ENCODE measurements at places on chromosomes 16 and 17.
A peak's percentile ranks its signal among the peaks of the same experiment; 100 is the strongest.

DNA sequence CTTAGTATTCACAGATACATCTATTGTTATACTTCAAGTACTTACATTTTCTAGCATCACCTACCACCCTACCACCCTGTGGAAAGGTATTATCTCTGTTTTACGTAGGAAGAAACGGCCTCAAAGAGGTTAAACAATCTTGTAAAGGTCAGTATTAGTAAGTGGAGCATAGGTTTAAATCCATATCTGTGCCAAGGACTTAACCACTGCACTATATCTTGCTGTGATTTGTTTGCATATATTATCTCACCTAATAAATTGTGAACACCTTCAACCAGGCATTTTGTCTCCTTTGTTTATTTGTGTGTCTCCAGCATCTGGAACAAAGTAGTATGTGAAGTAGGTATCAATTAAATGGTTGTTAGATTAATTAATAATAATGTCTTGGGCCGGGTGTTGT is 27.3 kb downstream of the IGF2BP1 start:
- no peak for DNase-seq

GRCh38 chr16:3509470-3509928 is 8.7 kb downstream of the CLUAP1 start:
- DNase-seq: peak; percentile 42

DNA sequence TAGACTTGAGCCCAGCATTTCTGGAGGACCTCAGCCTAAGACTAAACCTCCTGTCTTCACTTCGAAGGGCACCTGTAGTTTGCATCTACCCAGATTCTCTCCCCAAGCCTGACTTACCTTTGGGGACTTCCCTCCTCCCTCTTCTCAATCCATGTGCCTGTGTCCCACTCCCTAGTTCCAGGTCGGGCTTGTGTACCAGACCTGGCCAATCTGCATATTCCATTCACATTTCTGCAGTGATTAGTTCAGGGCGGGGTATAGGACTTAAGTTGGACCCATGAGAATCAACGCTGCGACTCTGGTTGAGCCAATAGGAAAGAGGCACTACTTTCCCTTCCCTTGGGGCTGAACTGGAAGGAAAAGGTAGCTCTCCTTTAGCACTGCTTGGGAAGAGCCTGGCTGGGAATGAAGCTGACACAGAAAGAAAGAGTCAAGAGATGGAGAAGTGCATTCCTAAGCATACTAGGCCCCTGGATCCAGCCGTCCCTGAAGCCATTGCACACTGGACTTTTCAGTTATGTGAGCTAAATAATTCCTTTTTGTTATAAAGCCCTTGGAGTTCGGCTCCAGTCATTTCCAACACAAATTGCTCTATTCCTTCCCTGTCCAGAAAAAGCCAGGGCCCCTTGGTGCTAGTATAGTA is 2.5 kb downstream of the TRADD start:
- no peak for DNase-seq

DNA sequence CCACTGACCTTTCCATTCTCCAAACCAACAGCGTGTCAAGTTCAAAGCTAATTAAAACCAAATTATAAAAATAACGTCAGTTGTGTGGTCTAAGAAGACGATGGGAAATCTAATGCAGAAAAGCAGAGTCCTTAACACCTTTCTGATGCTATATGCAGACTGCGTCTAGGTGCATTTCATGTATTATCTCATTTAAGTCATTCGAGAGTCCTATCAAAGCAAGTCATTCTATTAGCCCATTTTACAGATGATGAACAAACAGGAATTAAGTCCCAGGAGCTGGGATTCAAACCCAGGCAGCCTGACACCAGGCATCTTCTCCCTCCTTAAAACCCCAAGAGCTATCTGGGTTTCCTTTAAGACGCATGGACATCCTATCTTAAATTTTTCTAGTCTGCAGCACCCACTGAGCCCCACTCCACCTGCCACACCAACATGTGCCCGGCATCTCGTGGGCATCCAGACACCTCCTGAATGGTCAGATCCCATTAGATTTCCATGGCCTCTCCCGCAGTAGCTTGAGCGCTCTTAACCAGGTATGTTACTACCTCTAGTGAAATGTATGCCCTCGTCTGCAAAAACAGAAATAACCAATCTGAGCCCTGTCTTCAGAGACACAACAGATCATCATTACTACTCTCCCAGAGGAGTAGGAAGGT is 115.1 kb downstream of the ZFHX3 start:
- DNase-seq: no peak

DNA sequence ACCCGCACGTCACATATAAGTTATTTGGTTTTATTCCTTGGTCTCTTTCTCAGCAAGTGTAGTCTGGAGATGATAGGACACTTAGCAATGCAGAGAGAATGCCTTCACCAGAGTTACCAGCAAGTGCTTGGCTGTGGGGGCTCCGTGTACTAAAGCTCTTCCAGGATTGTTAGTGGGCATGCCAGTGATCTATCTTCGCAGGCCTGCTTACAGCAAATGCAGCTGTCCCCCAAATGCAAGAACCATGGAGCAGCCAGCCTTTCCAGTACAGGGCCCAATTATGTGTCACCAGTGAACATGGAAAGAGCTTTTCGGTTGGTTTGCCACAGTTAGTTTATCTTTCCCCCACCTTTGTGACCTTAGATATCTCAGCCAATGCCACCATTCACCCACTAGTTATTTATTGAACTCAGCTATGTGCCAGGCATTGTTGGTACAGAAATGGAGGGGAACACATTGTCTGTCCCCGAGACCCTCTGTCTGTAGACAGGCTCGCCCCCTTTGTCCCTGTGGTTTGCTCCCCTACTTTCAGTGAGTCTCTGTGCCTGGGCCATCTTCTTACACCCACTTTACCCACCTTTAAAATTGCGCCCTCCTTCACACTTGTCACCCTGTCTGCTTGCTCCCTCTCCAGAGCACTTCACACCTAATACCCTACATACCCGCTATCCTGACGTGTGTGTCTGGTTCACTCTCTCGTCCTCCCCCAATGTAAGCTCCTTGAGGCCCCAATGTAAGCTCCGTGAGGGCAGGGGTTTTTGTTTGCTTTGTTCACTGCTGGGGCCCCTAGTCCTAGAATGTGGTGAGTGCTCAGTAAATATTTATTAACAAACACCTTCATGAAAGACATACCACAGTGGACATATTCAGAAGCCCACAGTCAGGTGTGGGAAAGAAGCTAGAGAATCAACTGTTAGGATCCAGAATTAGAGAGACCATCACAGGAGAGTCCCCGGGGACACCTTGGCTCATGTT is 13.3 kb downstream of the USP10 start:
- DNase-seq: no peak

- no peak for DNase-seq
These were observed 818 bp downstream of the DNAJC7 start for GRCh38 chr17:42016411-42016831.

- no peak for DNase-seq
These were observed 5.7 kb downstream of the OR4D2 start for GRCh38 chr17:58172369-58173071.

DNA sequence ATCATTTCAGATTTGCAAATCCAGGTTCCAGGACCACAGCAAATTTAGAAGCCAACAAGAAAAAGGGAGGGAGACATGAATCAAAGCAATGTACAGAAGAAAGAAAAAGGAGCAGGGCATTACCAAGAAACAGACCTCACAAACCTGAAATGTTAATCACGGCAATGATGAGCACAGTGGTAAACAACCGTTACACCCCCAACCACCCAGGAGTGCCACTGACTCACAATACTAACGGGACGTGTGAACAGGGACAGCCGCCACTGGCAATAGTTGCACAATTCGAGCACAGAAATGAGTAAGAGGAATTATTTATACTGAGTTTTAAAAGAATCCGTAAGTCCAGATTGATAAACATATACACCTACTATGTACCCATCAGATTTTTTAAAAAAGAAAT is 13.8 kb downstream of the USP22 start:
- no peak for DNase-seq

DNA sequence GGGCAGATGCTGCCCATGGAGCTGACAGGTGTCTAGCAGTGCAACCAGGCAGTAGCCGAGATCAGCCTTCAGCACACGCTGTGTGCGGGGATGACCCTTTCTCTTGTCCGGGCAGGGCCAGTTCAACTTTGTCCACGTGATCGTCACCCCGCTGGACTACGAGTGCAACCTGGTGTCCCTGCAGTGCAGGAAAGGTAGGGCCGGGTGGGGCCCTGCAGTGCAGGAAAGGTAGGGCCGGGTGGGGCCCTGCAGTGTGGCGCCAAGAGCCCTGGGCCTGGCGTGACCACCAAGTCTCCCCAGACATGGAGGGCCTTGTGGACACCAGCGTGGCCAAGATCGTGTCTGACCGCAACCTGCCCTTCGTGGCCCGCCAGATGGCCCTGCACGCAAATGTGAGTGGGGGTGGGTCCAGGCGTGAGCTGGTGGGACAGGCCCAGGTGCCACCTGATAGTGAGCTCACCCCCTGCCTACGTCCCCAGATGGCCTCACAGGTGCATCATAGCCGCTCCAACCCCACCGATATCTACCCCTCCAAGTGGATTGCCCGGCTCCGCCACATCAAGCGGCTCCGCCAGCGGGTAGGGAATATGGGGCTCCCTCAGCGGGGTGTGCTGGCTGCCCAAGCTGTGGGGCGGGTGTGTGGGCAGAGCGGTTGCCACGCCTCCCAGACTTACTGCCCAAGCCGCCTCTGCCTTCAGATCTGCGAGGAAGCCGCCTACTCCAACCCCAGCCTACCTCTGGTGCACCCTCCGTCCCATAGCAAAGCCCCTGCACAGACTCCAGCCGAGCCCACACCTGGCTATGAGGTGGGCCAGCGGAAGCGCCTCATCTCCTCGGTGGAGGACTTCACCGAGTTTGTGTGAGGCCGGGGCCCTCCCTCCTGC is 40.2 kb downstream of the TSC2 start:
- no peak for DNase-seq

GRCh38 chr17:29401258-29401657 is 11.1 kb downstream of the TAOK1 start:
- DNase-seq: no peak

- no peak for DNase-seq
These were observed 34.7 kb upstream of the NAT9 start for GRCh38 chr17:74810699-74811485.

GRCh38 chr17:28641579-28641978 is 3.4 kb downstream of the BLTP2 start:
- no peak for DNase-seq

DNA sequence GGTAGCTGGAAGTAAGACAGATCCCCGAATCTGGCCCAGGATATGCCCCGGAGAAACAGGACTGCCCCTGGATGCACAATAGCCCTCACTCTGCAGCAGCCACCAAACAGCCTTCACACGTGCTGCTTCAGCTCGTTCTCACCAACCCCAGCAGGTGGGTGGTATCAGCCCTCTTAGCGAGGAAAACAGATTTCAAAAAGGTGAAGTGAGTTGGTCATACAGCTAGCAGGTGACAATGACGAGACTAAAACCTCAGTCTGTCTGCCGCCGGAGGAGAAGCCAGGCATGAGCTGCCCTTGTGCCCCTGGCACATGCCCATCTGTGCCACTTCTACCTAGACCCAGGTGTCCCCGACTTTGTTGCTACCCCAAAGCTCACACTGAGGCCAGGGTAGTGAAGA is 92.4 kb downstream of the YPEL2 start:
- DNase-seq: no peak

GRCh38 chr17:38415250-38416194 is 12.7 kb upstream of the ARHGAP23 start:
- no peak for DNase-seq

DNA sequence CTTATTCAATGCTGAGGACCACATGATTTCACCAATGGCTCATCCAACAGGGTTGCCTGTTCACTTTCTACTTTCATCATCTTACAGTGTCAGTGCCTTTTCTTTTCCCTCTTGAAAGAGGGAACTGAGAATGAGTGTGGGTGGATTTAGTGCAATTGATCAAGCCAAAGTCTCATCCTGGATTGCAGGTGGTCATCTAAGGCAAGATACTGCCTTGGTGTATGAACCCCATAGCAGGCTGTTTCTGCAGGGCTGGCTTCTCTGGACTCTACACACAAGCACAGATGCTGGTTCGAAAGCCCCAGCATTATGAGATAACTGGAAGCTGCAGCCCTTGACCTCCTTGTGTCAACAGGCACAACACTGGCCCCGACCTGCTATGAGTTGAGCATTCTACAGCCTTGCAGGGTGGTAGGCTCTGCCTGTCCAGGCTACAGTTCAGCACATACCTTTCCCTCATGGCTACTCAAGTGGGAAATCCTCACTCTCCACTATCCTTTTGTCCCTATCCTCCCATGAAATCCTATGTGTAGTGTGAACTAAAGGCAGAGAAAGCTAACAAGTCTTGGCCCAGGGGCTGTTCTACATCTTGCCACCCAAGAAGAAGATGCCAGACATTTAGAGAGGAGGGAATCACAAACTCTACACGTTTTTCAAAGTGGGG is 358.7 kb downstream of the SLC39A11 start:
- no peak for DNase-seq

GRCh38 chr17:43854498-43854897 is 7.5 kb downstream of the CD300LG start:
- no peak for DNase-seq

DNA sequence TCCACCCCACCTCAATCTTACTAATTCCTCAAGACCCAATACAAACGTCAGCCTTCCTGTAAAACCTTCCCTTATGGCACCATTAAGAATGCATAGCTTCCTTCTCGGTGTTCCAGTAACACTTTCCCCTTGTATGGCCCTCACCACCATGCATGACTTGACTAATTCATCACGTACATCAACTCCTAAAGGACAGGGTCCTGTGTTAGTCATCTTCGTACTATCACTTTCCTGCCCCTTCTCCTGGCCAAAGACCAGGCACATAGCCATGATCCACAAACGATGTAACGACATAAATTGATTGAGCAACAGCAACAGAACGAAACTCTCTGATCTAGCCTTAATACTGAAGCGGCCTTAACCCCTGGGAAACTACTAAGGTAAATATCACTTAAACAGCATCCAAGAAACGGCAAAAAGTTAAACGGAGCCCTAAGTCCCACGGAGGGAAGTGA is 612 bp downstream of the PSMD12 start:
- DNase-seq: no peak

- no peak for DNase-seq
These were observed 66.6 kb upstream of the AXIN2 start for GRCh38 chr17:65627891-65628643.

DNA sequence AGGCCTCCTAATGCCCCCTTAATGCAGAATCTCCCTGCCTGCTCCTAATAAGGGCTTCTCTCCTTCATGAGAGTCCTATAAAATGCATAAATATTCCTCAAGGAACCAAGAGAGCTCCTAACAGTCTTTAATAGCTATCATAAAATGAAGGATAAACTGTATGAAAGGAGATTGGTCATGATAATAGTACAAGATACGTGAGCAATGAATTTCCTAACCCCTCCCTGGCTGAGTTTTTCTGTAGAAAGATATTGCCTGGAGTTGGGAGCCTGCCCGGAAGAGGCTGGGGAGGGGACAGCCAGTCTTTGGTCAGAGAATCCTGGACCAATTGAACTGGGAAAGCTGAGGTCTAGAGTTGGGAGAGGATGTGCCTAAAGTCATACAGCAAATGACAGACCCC is 321.9 kb upstream of the CDH5 start:
- DNase-seq: no peak
